ENCODE measurements at places on chromosomes 3 and 15.

GRCh38 chr3:140910860-140911259 lies 30.8 kb upstream of the SLC25A36 start:
- DNase-seq, result no peak

DNA sequence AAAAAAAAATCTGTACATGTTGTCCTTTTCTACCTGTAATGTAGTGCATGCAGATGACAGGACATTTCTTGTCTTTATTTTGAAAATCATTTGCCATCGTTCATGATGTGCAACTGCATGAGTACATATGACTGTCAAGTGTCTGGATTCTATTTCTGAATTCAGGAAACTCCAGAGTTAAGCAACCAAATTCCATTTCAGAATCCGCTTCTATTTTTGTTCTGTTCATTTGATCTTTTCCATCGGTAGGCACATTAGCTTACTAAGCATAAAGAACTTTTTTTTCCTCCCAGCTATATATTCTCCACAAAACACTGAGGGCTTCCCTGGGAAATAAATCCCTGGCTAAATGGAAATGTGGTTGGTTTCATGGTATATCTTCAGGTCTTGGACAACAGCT lies 365.6 kb downstream of the PTPRG start:
- DNase-seq, result no peak

DNA sequence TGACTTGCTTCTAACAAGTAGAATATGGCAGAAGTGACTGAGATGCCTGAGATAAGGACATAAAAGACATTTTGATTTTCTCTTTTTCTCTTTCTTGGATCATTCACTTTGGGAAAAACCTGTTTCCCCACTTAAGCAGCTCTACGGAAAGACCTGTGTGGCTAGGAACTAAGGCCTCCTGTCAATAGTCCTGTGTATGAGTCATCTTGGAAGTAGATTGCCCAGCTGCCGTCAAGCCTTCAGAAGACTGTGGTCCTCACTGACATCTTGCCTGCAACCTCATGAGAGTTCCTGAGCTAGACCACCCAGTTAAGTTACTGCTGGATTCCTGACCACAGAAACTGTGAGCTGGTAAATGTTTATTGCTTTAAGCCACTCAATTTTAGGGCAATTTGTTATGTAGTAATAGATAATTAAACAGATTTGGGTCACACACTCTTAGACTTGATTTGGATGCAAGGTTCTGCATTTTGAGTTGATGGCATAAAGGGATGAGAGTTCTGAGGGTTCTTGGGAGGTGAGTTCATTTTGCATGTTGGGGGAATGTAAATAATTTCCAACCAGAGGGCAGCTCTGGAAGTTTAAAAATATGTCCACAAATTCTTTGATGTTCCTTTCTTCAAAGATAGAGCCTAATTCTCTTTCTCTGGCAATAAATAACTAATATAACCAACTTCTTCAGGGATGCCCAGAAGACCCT lies 229.2 kb downstream of the SQOR start:
- DNase-seq, result no peak

GRCh38 chr15:63185206-63185605 lies 4.2 kb upstream of the RAB8B start:
- DNase-seq, result no peak

All from activated naive CD4-positive, alpha-beta T cell (primary cell).